GM20000 (cell line): ENCODE measurements at places on chromosomes 4 and X.

GRCh38 chr4:15147714-15148113 lies 145.4 kb downstream of the CPEB2 start:
- DNase-seq, result no peak

DNA sequence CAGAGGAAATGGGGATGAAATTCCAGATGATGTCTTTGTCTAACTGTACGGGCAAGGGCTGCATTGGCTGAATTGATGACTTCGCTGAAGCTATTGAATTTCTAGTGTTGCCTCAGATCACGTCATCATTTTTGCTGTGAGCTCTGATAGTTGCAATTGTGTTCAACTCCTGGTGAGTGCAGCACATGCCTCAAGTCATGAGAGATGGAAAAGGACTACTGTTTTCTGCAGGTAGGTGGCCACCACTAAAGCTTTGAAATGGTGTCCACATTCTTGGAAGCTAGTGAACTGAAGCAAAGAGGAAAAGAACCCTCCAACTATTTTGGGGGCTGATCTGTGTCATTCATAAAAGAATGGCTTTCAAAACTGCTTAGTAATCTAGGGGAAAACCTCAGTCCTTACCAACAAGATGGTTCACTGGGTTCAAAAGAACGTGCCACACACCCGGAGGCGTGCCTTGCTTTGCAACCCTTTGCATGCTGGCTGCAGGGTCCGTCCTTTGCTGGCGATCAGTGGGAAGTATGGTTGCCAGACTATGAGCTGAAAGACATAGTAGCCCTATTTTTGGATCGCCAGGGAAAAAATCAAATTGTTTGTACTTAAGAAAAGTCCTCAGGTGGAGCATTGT lies 88.1 kb upstream of the STOX2 start:
- no peak for DNase-seq

- DNase-seq, result no peak
Measured at GRCh38 chr4:58475097-58475496, 1364.9 kb upstream of the IGFBP7 start.

DNA sequence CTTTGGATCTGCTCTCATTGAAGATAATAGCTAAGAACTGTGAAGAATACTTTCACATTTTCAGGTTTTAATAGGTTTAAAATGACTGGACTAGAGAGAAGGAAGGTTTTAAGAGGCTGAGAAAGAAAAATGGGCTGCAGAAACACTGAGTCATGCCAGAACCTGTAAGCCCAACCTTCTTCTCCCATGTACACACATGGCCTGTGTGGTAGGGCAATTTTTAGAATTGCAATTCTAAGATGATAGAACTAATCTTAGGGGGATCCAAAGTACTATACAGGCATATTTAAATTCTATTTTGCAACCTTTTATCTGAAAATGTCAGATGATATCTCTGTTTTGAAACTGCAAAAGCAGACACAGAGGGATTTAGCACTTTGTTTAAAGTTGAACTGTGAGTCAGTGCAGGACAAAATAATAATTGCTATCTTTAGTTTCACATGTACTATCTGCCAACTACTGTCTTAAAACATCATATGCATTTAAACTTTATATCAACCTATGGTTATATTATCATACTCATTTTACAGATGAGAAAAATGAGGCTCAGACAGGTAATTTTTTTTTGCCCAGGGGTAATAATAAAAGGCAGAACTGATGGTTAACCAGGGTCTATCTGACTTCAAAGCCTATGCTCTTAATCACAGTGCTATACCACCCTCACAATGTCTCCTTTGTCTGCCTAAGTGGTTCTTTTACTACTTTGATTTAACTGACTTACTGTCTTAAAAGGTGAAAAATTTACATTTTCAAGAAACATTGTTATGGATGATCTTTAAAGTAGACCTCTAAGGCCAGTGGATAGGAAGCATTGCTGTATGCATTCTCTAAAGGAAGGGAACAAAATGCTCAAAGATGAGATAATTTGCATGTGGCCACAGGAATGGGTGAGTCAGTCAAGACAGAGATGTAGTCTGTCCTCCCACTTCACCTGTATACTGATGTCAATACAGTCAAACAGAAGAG lies 4.3 kb downstream of the TMPRSS11E start:
- DNase-seq, result no peak

DNA sequence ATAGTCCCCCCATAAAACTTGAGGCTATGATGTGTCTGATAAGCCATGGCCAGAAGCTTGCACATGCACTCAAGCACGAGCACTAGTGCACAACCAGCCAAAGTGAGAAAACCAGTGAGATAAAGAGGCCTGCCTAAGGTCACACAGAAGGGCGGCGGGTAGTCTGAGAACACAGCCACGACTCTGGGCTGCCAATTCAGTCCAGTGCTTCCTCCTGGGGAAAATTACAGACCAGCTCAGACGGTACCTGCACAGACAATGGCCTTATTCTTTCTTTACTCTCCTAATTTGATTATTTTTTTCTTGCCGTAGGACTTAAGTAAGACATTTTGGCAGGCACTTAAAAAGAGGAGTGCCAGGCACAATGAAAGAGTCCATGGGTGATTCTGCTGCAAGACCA lies 533.2 kb upstream of the FAT1 start:
- DNase-seq, result no peak

DNA sequence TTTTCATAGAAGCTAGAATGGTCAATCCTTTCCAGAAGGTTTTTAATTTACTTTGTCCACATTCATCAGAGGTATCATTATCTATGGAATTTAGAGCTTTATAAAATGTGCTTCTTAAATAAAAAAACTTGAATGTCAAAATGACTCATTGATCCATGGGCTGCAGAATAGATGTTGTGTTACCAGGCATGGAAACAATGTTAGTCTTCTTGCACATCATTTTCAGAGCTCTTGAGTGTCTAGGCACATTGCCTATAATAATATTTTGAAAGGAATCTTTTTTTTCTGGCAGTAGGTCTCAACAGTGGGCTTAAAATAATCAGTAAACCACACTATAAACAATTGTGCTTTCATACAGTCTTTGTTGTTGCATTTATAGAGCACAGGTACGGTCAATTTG lies 200.3 kb downstream of the FAT4 start:
- DNase-seq, result no peak

GRCh38 chrX:38880296-38880854 lies 79.1 kb downstream of the MID1IP1 start:
- DNase-seq, result no peak

GRCh38 chrX:413322-414201 lies 26.9 kb upstream of the PPP2R3B start:
- no peak for DNase-seq

DNA sequence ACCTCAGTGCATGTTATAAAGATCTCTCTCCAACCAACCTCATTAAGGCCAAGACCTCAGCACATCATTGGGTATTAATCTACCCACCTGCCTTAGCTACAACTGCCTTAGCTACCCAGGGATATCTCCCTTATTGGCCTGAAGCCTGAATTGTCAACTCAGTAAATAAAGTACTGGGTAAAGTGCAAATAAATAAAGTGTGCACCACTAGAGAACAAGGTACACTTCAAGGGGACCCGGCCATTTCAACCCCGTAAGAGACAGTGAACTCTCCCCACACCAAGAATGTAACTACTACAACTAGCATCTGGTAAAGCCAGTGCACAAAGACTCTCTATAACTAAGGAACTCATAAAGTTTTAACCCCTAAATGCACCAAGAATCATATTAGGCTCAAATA lies 61.7 kb upstream of the POU3F4 start:
- no peak for DNase-seq

DNA sequence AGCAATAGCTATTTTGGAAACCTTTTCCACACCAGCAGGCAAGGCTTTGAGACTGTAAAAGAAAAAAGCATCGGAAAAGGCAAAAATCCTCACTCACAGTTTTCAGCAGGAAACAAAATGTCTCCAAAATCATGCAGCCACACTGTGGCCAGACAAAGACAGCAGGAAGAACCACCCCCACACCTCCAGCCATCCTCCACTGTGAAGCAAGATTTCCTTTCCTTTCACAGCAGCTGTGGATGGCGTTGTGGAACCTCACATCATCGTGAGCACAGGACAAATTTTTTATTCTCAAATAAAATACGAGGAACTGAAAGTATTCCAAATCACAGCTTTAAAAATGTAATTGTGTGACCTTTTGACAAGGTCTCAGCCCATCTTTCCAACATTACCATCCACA lies 351.7 kb upstream of the NOCT start:
- no peak for DNase-seq

DNA sequence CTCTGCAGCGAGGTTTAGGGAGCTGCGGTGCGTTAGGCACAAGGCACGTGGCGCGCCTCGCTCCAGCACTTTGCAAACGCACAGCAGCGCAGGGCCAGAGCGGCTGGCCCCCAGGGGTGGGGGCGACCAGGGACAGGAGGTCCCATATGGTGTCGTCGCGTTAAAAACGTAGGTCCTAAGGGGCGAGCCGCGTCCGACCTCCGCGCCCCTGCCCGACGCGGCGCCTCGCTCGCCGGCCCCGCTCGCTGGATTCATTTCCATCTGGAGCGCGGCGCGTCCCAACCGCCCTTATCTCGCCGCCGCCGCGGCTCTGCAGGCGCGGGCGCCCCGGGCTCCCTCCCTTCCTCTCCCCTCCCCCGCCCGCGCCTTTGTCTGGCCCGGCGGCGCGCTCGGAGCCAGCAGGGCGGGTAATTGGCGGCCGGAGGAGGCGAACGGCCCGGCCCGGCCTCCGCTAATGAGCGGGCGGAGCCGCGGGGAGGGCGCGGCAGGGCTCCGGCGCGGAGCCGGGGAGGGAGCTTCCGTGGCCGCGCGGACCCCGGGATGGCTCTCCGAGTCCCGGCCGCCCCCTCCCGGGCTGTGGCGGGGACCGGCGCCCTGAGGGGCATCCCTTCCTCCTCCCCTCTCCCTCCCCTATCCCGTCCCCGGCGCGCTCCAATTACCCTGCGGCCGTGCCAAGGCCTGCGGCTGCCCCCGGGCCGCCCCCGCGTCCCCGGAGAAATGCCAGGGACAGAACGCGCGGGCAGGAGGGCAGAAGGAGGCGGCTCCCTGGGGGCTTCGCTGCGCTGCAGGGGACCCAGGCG lies 409.0 kb downstream of the BCOR start:
- peak; percentile 30 for DNase-seq

DNA sequence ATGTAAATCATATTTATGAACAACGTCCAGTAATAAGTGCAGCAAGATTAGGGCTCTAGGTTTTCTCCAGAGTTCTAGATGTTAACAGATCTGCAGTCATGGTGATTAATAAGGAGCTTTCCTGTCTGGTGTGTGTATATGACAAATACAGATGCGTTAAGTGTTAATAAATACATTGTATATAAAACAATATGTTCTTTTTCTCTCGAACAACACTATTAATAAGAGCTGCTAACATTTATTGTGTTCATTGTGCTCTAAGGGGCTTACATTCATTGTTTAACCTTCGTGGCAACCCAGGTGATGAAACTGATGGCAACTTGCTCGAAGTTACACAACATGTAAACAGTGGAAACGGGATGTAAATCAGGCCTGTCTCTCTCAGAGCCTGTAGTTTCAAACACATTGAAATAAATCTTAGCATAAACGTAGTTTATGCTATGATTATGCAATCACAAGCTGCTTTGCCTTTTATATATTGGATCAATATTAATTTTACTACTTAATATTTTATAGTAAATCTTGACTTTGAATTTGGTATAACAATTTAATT lies 547 bp upstream of the CLGN start:
- no peak for DNase-seq

GRCh38 chrX:154082396-154083125 lies 15.0 kb downstream of the MECP2 start:
- DNase-seq, result no peak

DNA sequence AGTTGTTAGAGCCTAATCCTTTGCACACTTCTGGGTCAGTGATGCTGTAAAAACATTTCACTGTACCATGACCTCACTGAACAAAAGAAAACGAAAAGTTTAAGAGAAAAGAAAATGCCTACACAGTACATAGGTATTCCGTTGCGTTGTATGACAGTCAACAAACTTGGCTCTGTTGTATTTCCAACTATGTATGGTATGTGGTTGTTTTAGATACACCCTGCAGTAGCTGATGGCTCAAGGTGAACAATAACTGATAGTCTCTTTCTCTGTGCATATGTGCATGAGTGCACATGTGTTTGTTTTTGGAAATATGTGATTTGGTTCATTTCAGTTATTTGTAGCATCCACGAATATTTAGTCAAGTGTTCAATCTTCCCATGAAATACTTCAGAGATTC lies 176.0 kb downstream of the BMPR1B start:
- no peak for DNase-seq

DNA sequence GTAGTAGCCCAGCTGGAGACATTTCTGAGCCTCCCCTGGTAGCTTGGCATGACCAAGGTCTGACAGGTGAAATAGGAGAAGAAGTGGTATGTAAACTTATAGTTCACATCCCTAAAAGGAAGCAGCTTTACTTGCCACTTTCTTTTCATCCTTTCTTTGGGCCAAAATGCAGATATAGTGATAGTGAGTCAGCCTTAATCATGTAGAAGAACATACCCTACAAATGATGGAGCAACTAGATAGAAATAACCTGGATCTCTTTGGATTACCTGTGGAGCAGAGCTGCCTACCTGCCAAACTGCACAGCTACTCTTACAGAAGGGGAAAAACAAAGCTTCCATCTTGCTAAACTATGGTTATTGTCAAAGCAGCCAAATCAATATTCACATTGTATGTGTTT lies 106.7 kb upstream of the LCORL start:
- no peak for DNase-seq

- no peak for DNase-seq
Measured at GRCh38 chr4:183158062-183158461, 59.0 kb downstream of the WWC2 start.

GRCh38 chrX:53065104-53065503 lies 16.5 kb downstream of the GPR173 start:
- no peak for DNase-seq

DNA sequence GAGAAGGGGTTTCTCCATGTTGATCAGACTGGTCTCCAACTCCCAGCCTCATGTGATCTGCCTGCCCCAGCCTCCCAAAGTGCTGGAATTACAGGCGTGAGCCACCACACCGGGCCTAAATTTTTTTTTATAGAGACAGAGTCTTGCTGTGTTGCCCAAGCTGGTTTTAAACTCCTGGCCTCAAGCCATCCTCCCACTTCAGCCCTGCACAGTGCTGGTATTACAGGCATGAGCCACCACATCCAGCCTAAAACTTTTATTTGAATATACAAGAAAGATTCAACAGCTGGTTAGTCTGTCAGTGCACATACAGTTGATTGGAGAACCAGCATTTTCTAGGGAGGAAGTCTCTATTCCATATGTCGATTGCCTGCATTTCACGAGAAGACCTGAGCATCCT lies 91.2 kb downstream of the LRP2BP start:
- DNase-seq, result no peak

DNA sequence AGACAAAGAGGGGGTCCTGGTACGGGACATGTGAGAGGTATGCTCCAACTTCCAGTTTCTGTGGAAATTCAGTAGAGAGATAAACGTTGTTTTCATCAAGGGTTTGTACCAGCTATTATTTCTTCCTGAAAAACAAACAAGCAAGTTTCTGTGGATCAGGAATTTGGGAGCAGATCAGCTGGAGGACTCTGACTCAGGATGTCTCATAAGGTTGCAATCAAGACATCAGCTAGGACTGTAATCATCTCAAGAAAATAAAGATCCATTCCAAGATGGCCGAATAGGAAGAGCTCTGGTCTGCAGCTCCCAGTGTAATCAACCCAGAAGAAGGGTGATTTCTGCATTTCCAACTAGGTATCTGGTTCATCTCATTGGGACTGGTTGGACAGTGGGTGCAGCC lies 23.5 kb upstream of the NFKB1 start:
- no peak for DNase-seq
